ENCODE measurements at places on chromosomes 7 and 10.

DNA sequence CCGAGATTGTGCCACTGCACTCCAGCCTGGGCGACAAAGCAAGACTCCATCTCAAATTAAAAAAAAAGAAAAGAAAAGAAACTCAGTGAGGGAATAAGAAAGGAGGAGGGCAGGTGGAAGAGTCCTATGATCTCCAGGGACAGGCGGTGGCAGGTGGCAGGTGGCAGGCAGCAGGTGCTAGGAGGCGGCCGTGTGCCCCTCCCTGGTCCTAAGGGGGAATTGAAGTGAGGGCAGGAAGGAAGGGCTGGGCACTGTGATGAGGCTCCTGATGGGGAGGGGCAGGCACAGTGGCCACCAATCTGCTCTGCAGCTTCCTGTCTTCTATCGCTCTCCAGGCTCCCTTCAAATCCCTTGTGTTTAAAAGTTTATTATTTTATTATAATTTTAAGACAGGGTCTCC is 41.2 kb upstream of the UBE3C start:
- no peak for DNase-seq

GRCh38 chr10:43284341-43284910 is 17.6 kb upstream of the RASGEF1A start:
- DNase-seq = no peak

DNA sequence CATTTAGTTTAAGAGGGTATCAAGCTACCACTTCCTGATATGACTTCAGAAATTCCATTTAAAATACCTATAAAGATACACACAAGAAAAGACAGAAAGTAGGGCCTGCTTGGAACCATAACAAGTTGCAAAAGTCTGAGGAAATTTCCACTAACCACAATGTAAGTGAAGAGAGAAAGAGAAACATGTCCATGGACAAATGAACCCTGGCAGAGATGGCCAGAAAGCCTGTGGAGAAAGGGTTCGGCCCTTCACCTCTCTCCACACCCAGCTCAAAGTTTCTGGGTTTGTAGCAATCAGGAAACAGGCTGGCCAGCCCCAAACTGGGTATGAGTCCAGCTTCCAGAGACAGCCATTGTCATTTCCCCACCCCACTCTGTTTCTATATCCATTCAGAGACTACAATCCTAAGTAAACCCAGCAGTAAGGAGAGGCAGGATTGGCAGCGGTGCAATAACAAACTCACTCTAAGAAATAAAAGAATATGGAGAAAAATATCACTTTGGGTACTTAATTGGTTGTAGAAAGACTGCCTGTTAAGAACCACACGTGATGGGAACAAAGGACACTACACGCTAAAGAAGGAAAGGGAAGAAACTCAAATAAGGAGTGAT is 71.1 kb downstream of the STK17A start:
- no peak for DNase-seq

DNA sequence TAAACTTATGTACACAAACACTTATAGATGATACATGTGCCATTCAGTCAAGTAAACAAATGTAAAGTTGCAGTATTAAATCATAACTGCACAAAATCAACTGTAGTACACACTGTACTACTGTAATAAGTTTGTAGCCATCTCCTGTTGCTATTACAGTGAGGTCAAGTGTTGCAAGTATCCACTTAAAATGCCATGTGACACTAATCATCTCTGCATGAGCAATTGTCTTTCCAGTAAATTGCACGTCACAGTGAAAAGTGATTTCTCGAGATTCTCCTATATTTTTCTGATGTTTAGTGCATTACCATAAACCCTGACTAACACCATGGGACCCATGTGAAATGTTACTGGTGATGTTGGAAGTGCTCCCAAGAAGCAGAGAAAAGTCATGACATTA is 293.3 kb upstream of the SP4 start:
- no peak for DNase-seq

GRCh38 chr10:128990986-128991385 is 476.1 kb upstream of the MGMT start:
- no peak for DNase-seq

GRCh38 chr10:27525819-27526218 is 21.7 kb downstream of the RAB18 start:
- DNase-seq = no peak

GRCh38 chr10:25974897-25975459 is 40.9 kb downstream of the MYO3A start:
- no peak for DNase-seq

DNA sequence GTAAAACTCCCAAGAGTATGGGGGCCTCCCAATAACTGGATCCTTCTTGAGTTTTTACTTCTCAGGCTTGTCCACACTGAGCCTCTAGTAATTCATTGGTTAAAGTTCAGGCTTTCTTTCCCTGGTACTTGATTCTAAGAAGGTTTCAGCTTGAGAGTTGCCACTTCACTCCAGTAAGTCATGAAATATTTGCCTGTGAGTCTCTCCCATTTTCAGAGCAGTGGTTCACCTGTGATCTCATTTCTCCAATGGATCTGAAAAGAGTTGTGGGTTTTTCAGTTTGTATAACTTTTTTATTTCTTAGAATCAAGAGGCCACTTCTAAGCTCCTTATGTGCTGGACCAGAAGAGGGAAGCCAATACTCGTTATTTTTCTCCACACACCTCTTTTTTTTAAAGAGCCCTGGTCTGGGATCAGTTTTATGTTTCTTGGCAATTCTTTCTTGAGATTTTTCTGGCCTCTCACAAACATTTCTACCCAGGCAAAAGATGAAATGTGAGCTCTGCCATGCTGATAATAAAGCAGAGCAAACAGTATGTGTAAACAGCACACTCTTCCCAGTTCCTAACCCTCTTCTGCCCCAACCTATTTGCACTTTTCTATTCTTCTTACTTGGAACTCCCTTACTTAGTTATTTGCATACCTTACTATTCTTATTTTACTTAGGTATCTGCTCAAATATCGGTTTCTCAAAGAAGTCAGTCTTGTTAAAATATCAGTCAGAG is 983.4 kb downstream of the CCSER2 start:
- no peak for DNase-seq

- DNase-seq = no peak
Observed at GRCh38 chr10:88507404-88507803, 75.7 kb downstream of the RNLS start.

- no peak for DNase-seq
Observed at GRCh38 chr7:44228571-44229350, 28.0 kb downstream of the YKT6 start.

- DNase-seq = peak; percentile 51
Observed at GRCh38 chr10:29646238-29646902, 11.6 kb upstream of the SVIL start.

DNA sequence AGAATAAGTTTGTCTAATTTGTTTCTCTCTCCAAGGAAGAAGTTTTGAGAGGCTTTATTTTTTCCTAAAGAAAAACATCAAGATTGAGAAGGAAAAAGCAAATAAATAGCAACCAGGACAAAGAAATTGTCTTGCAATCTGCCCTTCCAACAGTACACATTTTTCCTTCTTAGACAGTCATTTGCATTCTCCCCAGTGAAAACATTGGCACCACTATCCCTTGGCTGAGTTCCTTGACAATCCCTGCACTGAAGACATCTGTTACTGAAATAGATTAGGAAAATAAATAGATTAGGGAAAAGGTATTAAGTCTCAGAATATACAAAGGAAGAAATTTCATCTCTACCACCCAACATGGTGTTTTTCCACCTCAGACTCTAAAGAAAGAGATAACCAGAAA is 12.2 kb upstream of the TMEM243 start:
- DNase-seq = no peak

DNA sequence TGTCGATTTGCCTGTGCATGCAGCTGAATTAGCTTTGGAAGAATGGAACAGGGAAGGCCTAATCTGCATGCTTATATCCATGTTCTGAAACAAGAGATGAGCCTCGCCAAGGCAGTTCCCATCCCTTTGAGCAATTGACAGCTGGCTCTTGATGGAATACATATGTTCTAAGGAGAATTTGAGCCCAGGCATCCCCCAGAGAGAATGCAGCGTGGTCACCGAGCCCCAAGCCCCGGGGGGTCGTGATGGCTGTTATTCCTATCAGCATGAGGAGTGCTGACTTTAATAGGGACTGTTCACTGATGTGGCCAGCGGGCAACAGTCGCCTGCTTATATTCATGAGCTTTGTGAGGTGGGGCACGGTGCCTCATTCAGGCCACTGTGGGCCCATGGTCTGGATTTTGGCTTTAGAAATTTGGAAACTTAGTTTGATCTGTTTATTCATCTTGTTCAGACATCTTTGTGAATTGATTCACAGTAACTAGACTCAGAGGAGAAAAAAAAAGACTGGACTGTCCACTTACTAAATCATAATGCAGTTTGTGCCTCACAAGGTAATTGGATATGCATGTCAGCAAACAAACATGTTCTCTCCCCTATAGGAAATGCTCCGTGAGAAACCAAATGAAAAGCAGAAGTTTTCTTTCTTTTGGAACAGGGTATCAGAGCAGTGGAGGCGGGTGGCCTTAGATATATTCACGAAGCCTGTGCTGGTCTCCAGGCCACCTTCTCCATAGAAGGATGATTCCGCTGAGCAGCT is 204.9 kb downstream of the CCDC3 start:
- DNase-seq = no peak

- no peak for DNase-seq
Observed at GRCh38 chr10:129500617-129501339, 33.7 kb downstream of the MGMT start.

- DNase-seq = no peak
Observed at GRCh38 chr7:2776401-2776800, 67.7 kb downstream of the GNA12 start.

DNA sequence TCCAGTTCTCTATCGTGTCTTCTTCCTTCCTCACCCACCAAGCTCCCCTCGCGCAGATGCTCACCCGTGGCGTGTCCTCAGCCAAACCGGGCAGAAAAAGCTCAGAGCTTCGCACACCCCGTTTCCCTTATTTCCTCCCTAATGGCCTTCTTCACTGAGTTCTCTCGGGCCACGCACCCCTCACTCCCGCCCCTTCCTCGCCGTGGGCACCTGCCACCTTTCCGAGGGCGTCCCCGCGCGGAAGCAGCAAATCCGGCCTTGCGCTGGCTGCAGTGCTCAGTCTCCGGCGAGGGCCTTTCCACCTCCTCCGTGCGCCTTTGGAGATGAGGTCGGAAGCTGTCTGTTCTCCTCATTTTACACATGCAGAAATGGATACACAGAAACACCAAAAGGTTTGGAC is 12.4 kb upstream of the CALML3 start:
- no peak for DNase-seq

DNA sequence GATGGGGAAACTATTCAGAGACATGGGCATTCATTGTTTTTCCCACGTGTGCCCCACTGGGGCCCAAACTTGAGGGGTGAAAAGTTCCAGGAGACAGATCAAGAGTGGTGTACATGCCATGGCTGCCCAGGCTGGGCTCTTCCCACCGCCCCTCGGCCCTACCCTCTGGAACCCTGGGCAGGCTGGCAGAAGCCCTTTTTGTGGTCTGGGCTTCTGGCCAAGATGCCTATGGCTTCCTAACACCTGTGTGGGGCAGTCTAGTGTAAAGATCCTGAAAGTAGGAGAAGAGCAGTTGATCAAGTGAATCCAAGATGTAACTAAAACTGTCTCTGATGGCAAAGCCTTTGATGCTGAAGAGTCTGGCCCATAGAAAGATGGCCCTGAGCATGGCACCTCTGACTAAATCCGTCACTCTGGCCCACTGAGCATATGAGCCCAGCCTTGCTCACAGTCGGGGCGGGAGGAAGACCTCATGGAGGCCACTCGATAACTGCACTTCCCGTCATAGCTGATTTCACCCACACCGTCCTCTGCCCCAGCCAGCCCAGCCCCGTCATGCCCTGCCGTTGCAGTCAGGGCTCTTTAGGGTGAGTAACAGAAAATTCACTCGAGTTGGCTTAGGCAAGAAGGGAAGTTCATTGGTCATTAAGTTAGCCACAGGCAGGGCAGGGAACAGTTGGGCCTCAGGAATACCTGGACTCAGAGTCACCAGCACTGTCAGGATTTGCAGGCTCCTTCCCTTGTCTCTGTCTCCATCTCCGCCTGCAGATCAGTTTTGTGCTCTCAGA is 37.9 kb upstream of the MTPAP start:
- DNase-seq = no peak

- DNase-seq = no peak
Observed at GRCh38 chr7:71171476-71171875, 39.5 kb downstream of the GALNT17 start.

- peak; percentile 79 for DNase-seq
Observed at GRCh38 chr7:54839575-54840213, 80.7 kb upstream of the SEC61G start.

DNA sequence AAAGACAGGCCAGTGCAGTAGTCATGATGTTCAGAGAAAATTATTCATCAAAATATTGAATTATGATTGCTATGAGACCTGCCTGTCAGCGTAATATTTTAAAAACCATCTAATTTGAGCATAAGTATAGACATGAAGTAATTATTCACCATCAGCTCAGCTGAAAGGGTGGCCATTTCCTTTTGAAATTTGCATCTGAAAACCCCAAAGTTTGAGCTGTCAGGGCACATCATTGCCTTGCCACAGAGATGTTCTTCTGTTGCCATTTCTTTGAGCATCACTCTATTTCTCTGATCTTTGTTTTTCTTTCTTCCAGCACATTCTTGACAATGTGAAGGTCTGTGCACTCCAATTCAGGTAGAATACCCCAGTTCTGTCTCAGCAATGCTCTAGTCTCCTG is 147.5 kb upstream of the RHOBTB1 start:
- no peak for DNase-seq

DNA sequence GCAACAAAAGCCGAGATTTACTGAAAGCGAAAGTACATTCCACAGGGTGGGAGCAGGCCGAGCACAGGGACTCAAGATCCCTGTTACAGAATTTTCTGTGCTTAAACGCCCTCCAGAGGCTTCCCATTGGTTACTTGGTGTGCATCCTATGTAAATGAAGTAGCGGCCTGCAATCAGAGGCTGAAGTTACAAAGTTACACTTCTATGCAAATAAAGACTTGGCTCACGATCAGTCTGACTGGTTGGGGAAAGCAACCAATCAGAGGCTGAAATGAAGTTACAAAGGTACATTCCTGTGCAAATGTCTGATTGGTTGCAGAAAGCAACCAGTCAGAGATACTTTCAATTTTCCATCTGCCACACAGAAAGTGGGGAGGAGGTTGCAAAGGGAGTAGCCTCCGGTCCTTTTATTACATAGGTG is 4.1 kb downstream of the ACBD7 start:
- no peak for DNase-seq

DNA sequence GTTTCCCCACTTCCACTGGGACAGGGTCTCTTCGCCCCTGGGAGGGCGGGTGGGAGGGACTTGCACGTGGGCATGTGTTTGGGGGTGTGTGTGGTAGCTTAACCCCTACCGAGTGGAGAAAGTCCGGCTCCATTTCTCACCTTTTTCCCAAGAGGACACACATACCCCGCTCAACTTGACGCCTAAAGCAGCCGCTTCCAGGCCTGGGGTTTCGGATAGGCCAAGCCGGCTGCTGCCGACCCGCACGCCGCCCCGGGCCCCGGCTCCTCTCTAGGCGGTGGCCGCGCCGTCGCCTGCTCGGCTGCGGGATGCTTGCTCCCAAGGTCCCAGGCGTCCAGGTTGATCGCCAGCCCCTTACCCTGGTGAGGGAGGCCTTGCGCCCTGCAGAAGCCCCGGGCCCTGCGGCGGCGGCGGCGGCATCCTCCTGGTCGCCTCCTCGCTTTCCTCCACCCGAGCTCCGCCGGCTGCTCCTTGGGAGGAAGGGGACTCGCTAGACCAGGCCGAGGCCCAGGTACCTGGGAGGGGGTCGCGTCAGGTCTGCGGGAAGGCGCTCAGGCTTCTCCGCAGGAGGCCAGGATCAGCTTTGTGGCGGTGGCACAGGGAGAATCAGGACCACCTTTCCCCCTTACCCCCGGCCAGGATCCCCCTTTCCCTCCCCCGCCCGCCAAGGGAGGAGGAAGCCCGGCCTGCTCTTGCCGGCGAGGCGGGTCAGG is 3.2 kb upstream of the GATA3 start:
- DNase-seq = no peak
